Activated CD4-positive, alpha-beta T cell treated with anti-CD3 and anti-CD28 coated beads, Interleukin-2, Interleukin-4, amounts not matched to agents 100 ng/mL and 50 ng/mL, durations not matched to agents 16 hours and 8 hours (primary cell): ENCODE measurements at places on chromosomes 1 and 21.
A peak's percentile ranks its signal among the peaks of the same experiment; 100 is the strongest.

DNA sequence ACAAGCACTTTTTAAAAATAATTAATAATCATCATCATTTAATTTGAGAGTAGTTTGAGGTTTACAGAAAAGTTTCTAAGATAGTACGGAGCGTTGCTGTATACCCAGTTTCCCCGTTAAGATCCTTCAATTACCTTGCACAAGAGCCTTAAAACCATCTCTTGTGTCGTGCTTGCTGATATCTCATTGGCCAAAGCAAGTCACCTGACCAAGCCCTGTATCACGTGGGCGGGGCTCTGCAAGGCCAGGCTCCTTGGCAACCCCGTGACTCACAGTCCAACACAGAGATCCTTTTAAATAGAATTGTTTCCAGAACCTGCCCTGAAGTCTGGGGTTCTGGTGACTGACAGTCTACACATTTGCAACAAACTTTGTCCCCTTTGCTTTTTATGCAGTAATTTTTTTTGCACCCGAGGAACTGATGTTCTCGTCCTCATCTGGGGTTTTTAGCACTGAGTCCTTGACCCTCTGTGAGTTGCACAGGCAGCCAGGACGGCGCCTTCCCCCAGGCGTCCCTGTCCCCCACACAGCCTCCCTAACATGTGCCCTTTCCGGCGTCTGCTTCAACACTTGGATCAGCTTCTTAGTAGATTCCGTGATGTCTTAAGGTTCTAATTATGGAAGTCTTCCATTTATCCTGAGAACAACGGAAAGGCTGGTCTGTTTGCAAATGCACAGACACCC is 183.3 kb upstream of the TMEM51 start:
- DNase-seq, result peak; percentile 4

DNA sequence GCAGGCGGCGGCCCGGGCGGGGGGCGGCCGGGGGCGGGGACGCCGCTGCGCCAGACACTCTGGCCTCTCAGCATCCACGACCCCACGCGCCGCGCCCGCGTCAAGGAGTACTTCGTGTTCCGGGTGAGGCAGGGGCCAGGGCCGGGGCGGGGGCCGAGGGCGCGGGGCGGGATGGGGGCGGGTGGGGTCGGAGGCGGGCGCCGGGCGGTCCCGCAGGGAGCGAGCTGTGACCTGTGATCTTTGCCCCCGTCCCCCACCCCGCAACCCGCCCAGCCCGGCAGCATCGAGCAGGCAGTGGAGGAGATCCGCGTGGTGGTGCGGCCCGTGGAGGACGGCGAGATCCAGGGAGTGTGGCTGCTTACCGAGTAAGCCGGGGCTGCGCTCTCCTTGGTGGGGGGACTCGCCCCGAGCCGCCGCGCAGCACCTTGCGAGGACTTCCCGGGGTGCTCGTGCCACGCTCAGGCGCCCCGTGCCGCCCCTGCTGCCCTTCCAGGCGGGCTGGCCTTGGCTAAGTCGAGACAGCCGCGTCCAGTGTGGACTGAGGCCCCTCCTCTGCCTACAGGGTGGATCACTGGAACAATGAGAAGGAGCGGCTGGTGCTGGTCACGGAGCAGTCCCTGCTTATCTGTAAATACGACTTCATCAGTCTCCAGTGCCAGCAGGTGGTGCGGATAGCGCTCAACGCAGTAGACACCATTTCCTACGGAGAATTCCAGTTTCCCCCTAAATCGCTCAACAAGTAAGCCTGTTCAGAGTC is 514 bp downstream of the TPRG1L start:
- DNase-seq, result no peak

GRCh38 chr1:67560580-67561255 is 124.3 kb upstream of the GADD45A start:
- no peak for DNase-seq

- DNase-seq, result no peak
These were observed 16.4 kb upstream of the LRRC52 start for GRCh38 chr1:165527251-165528007.

DNA sequence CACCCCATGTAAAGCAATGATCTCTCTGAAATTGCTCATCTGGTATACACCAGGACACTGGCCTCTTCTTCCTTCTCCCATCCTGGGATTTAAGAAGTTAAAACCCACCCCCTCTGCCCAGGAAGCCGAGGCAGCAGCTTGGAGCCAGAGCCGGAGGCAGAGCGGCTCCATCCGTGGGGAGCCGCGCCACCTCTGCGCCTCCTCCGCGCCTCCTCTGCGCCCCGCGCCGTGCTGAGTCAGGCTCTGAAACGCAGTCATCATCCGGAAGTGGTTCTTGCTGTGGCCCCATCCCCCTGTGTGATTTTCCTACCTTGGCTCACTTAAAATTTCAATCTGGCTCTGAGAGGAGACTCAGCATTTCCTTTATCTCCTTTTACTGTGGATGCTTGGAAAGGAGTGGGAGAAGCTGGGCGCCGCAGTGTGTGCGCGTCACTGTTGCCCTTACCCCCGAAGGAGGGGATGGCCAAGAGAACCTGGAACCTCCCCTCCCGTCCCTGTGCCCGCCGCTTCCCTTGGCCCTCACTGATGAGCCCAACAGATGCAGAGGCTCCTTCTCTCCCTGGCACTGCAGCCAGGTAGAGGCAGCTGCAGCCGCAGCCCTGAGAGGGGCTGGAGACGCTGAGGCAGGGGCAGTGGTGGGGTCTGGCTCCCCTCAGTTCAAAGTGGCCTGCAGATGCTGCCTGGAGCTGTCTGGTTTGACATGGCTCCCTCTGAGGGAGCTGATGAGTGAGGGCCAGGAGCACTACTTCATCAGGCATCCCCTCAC is 15.3 kb upstream of the NPHP4 start:
- DNase-seq, result no peak

- DNase-seq, result no peak
These were observed 84.5 kb downstream of the GLIS1 start for GRCh38 chr1:53654216-53655210.

GRCh38 chr1:45723248-45723930 is 27.1 kb downstream of the IPP start:
- no peak for DNase-seq

- no peak for DNase-seq
These were observed 211.1 kb downstream of the DUSP10 start for GRCh38 chr1:221530791-221531190.

DNA sequence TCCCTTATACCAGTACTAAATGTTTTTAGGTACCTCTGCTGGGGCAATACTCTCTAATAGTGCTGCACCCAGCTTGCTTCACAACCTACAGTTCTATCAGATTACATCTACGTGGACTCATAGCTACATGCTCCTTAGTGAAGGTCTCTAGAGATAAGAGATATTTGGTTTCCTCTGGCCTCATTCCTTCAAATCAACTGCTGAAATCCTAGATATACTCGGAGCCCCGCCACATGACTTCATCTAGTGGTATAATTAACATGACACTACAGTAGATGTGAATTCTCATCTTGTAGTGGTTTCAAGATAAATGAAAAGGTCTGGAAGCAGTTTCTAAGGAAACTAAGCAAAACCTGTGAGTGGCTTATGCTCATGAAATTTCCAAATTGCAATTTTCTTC is 115.4 kb downstream of the SMYD2 start:
- no peak for DNase-seq

- DNase-seq, result no peak
These were observed 15.6 kb upstream of the LY9 start for GRCh38 chr1:160780398-160780755.

DNA sequence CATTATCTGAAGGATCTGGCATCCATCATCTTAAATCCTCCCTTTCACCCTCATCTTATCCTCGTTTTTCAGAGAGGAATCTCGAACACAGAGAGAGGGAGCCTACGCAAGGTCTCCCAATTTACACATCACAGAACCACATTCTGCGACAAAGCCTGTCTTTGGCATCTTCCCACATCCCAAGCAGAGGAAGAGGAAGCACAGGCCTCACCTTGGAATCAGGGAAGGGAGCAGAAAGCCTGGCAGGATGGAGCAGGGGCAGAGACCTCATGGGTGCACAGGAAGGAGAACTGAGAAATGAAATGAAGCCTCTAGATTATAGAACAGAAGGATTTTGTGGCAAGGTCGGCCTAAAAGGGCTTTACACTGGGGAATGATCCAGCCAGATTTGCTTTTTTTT is 5.8 kb downstream of the ABCB10 start:
- DNase-seq, result no peak

- no peak for DNase-seq
These were observed 31.0 kb upstream of the EFHD2 start for GRCh38 chr1:15378729-15379128.

DNA sequence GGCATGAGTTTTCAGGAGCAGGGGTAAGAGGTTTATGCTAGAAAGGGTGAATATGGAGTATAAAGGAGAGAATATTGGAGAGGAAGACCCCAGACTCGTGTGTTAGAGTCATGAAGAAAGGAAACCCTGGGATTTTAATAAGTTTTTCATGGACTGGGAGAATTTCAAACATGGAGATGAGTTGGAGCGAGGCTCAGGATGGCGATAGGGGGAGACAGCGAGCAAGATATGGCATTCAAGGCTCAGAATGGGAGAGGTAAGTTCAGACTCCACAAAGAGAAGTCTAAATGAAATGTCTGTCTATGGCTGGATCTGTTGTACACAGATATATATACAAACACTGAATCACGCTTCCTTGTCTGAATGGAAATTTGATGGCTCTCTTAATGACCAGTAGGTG is 92.5 kb downstream of the LRRC40 start:
- no peak for DNase-seq

DNA sequence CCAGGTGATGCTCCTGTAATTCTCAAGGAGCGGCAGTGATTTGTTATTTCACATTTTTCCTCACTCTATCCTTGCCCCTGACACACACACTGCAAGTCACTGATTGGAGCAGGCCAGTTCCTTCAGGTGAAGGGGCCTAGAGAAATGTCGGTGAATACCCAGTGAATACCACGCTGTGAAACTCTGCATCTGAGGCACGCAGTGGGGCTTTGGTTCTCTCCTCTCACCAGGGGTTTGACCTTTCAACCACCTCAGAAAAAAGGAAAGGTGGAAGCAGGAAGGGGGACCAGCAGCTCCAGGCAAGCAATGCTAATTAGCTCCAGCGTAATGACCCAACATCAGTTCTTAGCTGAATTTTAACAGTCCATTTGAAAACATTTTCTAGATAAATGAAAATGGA is 532 bp upstream of the FAM177B start:
- no peak for DNase-seq

DNA sequence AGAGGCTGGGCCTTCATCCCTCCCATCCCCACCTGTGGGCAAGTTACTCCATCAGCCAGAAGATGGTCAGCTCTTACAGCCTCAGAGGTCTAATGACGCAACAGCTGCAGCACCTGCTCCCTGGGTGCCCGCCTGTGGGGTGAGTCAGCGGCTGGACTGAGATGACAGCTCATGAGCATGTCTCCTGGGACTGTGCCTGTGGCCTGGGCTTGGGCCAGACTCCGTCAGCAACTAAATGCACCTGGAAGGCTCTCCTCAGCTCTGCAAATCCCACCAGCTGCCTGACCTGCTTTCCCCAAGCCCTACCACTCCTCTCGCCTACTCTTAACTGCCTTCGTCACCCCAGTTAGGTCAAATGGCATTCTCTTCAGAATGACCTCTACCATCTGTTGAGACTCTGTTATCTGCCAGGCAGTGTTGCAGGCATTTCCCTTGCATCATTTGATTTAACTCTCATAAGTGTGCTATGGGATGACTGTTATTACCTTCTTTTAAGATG is 47.7 kb downstream of the ETS2 start:
- DNase-seq, result no peak

DNA sequence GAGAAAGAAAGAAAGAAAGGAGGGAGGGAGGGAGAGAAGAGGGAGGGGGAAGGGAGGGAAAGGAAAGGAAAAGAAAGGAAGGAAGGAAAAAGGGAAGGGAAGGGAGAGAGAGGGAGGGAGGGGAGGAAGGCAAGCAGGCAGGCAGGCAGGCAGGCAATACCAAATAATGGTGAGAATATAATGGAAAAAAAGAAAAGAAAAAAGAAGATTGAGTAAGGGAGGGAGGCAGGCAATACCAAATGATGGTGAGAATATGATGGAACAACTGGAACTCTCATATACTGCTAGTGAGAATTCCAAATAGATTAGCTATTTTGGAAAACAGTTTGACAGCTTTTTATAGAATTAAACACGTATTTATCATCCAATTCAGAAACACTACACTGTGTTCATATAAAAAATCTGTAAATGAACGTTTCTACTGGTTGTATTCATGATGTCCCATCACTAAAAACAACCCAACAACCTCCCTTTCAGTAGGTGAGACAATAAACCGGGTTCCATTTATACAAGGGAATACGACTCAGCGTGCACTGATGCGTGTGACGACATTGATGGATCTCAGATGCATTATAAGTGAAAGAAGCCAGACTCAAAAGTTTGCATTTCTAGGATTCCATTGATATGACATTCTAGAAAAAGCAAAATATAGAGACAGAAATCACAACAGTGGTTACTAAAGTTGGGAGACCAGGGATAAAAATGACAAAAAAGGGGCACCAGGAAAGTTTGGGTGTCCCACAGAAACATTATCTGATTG is 226.4 kb downstream of the DSCAM start:
- DNase-seq, result no peak

DNA sequence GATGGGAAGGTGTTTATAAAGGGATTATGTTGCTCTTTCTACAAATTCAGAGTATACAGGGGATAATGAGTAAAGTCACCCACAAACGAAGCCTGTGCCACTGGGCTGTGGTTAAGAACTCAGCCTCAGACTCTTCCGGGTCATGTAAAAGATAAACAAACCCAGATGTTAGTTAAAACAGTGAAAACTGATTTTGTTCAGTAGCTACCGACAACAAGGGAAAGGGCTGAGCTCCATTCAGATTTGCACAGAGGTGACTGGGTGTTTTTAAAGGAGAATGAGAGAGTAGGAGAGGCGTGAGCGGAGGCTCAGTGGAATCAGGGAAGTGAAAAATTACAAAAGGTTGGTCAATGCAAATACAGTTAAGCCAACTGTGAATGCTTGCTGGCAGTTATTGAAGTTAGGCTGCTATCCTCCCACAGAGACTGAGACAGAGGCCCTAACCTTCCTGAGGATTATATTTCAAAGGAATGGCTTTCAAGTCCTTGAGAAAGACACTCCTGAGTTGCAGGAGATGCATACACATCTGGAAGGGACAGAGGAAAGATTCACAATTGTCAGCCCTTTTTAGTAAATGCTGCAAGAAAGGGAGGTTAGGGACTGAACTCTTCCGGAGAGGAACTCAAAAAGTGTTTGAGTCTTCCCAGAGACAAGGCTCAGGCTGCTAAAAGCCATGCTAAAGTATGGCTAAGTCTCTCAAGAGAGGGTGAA is 29.9 kb upstream of the SAMD13 start:
- DNase-seq, result no peak

DNA sequence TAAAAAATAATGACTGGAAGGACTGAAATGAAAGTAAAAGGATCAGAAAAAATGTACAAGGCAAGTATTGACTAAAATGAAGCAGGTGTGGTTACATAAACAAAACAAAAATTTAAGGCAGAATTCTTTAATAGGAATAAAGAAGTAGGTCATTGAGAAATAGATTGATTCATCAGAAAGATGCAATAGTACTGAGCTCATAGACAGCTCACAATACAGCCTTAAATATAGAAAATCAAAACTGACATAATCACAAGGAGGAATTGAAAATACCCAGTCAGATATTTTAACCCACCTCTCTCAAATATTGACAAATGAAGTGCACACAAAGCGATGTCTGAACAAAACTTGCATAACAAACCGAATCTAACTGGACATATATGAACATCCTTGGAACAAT is 366.8 kb upstream of the DPYD start:
- DNase-seq, result no peak

- DNase-seq, result no peak
These were observed 328.9 kb downstream of the NUF2 start for GRCh38 chr1:163650624-163651023.
